ENCODE measurements at places on chromosomes 1 and 21.

DNA sequence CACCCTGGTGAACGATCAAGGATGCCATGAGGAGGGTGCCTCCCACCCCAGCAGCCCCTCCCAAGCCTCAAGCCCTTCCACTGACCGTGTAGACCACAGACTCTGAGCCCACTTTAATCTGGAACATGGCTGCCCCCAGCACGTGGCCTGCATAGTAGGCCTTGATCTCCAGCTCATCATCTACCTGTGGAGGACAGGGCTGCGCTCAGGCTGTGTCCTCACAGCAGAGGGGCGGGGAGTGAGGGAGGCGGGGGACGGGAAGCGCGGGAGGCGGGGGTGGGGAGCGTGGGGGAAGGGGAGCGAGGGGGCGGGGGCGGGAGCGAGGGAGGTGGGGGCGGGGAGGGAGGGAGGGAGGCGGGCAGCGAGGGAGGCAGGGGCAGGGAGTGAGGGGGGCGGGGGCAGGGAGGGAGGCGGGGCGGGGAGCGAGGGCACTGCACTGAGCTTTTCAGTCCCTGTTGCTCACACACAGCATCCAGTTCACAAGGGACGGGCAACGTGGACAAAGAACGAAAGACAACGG, 7.1 kb downstream of the PUSL1 start:
- DNase-seq, result no peak

DNA sequence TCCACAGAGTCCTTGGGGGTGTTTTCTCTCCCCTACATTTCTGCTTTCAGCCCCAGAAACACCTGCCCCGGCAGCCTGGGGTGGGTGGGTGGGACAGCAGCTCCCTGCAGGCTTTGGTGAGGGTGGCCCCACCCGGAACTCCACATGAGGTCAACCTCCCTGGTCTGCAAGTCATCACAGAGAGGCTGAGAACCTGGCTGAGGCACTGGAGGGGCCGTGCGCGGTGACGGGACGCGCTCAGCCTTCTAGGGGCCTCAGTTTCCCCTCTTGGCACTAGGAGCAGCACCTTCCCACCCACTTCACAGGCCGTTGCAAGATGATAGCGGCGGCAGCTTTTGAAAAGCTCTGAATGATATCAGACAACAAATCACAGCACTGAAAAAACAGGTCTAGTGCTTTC, 37.7 kb upstream of the NID1 start:
- no peak for DNase-seq

DNA sequence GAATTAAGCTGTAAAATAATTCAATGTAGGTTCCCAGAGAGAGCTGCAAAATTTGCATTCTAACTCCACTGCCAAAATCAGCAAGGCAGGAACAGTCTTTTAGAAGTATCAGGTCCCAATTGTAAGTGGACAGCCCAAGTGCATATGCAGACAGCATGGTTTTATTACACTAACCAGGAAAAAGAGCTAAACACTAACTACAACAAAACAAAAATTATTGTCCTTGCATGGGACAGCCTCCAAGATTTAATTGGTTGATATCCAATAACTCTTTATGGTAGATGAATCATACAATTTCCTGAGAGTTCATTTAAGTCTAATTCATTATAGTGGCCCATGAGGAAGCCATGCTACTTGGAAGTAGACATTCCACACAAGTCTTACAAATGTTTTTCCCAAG, 154.3 kb upstream of the ZNF648 start:
- no peak for DNase-seq

DNA sequence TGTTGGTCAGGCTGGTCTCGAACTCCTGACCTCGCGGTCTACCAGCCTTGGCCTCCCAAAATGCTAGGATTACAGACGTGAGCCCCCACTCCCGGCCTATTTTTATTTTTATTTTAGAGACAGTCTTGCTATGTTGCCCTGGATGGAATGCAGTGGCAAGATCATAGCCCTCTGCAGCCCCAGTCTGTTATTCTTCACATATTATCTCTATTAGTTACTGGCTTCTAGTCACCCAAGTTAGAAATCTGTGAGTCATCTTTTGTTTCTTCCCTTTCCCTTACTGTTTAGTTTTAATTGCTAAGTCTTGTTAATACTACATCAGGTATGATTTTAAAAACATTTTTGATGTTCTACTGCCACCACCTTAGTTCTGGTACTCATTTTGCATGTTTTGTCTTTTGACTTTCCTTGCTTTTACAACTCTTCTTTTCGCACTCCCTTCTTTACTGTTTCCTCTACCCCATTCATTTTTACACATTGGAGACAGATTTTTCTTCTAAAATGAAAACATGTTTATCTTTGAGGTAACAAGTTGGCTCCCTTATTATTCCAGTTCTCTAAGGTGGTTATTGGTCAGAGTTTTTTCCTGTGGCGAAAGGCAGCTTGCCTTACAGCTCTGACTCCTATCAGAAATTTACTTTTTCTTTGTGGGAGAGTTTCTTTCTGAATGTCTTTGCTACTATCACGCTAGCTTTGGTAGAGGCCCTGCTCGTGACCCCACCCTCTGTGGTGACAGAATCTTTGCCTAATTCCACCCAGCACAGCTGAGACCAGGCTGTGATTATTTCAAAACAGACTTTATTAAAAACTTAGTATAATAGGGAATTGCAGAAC, 19.5 kb downstream of the ZMYM4 start:
- DNase-seq, result no peak

GRCh38 chr1:23196627-23197328, 20.5 kb downstream of the HTR1D start:
- DNase-seq, result no peak
